Stimulated activated CD8-positive, alpha-beta memory T cell treated with anti-CD3 and anti-CD28 coated beads, Interleukin-4, amount 100 ng/mL, for 24 hours (primary cell): ENCODE measurements at places on chromosomes 2 and 18.

DNA sequence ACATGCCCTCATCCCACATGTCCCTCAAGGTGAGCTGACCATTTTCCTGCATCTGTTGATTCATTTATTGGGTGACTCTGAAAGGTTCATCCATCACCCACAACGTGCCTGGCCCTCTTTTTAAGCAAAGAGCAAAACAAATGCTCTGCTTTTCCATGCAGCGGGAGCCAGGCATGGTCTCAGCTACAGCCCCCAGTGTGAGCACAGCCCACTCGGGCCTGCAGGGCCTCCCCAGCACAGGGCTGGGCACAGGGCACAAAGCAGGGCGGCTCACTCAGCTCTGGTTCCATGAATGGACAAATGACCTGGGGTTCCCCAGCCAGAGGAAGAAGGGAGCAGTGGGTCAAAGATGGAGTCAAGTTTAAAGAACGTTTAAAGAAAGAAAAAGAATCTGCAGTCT lies 24.1 kb upstream of the OTOS start:
- no peak for DNase-seq

- DNase-seq: no peak
Measured at GRCh38 chr2:225932811-225933413, 533.4 kb downstream of the NYAP2 start.

- no peak for DNase-seq
Measured at GRCh38 chr2:139911160-139911559, 1131.0 kb upstream of the NXPH2 start.

GRCh38 chr18:65527879-65528633 lies 222.8 kb upstream of the CDH7 start:
- DNase-seq: no peak

DNA sequence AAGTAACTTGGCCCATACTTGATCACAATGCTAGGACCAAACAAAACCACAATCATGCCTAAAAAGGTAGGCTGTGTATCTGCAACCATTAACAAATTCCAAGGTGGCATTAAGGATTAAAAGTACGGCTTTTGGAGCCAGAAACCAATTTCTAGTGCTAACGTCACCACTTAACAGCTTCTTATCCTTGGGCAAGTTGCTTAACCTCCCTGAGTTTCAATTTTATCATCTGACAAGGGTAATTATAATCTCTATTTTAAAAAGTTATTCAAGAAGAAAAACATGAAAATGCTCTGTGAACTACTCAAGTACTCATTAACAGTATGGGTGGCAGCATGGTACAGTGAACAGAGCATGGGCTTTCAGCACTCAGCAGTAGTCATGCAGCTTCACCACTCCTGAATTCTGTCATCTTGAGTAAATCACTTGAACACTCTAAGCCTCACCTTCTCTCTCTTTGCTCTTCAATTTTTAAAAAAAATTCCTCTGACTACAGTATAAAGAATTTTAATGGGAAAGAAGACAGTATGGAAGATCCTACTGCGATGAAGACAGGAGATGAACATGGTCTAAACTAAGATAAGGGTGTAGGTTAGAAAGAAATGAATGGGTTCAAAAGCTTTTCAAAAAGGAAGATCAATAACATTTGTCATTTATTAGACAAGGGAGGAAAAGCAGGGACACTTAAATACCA lies 69.2 kb downstream of the SS18 start:
- no peak for DNase-seq

DNA sequence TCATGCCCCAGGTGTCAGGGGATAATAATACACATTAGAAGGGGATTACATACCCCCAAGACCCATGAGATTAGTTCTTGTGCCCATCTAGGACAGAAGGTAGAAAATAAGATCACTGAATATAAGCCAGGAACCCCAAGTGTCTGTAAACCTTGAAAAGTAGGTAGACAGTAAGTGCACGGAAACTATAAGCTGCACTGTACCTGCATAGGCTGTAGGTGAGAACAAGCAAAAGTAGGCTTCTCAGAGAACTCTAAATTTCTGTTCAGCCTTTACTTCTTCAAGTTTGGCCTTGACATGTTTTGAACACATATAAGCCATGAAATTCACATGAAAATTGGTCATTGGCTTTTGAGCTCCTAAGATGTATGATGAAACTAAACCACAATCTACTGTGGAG lies 113.0 kb upstream of the FSIP2 start:
- DNase-seq: no peak
